ENCODE measurements at places on chromosomes 2 and 18. TPM values are rescaled to one million over a fixed set of nuclear protein-coding genes. Genes with fewer than 3 reads are reported as not detected.

SLC30A3 gene
- not detected for total RNA-seq

SNORC gene
- total RNA-seq: 2.7 TPM

LRRC30 gene
- total RNA-seq: not detected

BCL11A gene
- 0.50 TPM for total RNA-seq

IL36B gene
- total RNA-seq: not detected

KCNG3 gene
- total RNA-seq: not detected

ING5 gene
- total RNA-seq: 24.2 TPM

C2orf66 gene
- not detected for total RNA-seq

SMAD4 gene
- 65.3 TPM for total RNA-seq

DHRS9 gene
- total RNA-seq: 0.67 TPM

DES gene
- 0.23 TPM for total RNA-seq

ABCG8 gene
- 81.2 TPM for total RNA-seq

INPP5D gene
- total RNA-seq: 18.8 TPM

TEKT4 gene
- total RNA-seq: not detected

IL1RL2 gene
- 0.98 TPM for total RNA-seq

REG1B gene
- not detected for total RNA-seq

YPEL5 gene
- 62.8 TPM for total RNA-seq

TMEM200C gene
- 0.23 TPM for total RNA-seq

EVX2 gene
- not detected for total RNA-seq

SLC25A52 gene
- total RNA-seq: 0.17 TPM

RGPD3 gene
- 0.14 TPM for total RNA-seq

Data from liver (tissue), 10 donors.